ENCODE measurements at places on chromosomes 12 and 14. TPM values are rescaled to one million over a fixed set of nuclear protein-coding genes. Genes with fewer than 3 reads are reported as not detected.

The CCDC197 gene
- not detected for total RNA-seq

The FOXG1 gene
- not detected for total RNA-seq

- H3K27ac ChIP-seq = no peak overlapping the region
- H3K36me3 ChIP-seq = no peaks in the 10 kb centered on the region
- no peak overlapping the region for H3K4me3 ChIP-seq
- H3K27me3 ChIP-seq = no peaks in the 10 kb centered on the region
- no peak for DNase-seq
Observed at GRCh38 chr12:97924122-97924521, 461.5 kb downstream of the RMST start.

The TOMM20L gene
- total RNA-seq = not detected

DNA sequence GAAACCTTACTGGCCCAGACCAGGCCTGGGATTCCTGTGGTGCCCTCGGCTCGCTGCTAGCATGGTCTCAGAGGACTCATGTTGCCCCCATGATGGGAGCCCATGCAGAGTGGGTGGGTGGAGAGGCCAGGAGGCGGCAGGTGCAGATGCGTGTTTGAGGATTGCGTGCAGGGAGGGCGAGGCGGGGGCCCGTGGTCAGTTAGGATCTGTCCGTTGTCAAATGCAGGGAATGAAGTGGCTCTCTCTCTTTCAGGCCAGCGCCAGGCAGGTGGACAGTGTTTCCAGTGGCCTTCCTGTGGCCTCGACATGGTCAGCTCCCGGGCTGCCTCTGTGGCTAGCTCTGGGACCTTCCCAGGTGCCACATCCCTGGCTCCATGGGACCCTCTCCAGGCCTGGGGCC, 39.3 kb upstream of the DLK1 start:
- no peak for DNase-seq
- no peaks in the 10 kb centered on the region for H3K27me3 ChIP-seq
- peaks cover 29% of the 10 kb centered on the region for H3K4me1 ChIP-seq
- no peak overlapping the region for H3K27ac ChIP-seq
- H3K4me3 ChIP-seq = no peak overlapping the region

DNA sequence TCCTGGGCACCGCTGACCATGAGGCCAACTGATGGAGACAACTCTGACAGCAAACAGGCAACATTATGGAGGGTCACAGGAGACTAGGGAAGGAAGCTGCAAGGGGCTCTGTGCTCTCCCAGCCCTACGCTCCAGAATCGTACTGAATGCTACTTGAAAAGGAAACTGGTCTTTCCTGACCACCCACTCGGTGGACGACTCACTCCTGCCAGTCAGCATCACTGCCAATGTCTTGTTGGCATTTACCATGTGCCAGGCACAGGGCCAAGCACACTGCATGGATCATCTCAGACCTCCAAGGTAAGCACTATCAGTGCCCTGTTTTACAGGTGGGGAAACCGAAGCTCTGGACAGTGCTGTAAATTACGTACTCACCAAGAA, 38.0 kb downstream of the CCDC85C start:
- no peak for DNase-seq
- no peaks in the 10 kb centered on the region for H3K36me3 ChIP-seq
- H3K4me1 ChIP-seq = peaks cover 95% of the 10 kb centered on the region
- H3K27me3 ChIP-seq = no peaks in the 10 kb centered on the region

GRCh38 chr12:97131220-97131981, 224.3 kb downstream of the NEDD1 start:
- no peaks in the 10 kb centered on the region for H3K4me1 ChIP-seq
- H3K27ac ChIP-seq = no peak overlapping the region
- DNase-seq = no peak
- no peak overlapping the region for H3K4me3 ChIP-seq
- H3K27me3 ChIP-seq = no peaks in the 10 kb centered on the region

All from Panc1 (cell line).